Parietal lobe (tissue), 2 donors: ENCODE measurements at places on chromosomes 4 and X. TPM values are rescaled to one million over a fixed set of nuclear protein-coding genes. Genes with fewer than 3 reads are reported as not detected.

The SHROOM4 gene
- total RNA-seq = 3.8 TPM

The ZXDA gene
- total RNA-seq = 31.6 TPM

The SMARCA1 gene
- 80.1 TPM for total RNA-seq

The FAM184B gene
- 3.1 TPM for total RNA-seq

The CXCL1 gene
- total RNA-seq = not detected

The SPANXA1 gene
- not detected for total RNA-seq

The EMCN gene
- 2.2 TPM for total RNA-seq

The ARX gene
- 14.4 TPM for total RNA-seq

The POU4F2 gene
- not detected for total RNA-seq

The ZNF732 gene
- 3.1 TPM for total RNA-seq

The AWAT2 gene
- not detected for total RNA-seq

The FAM47C gene
- total RNA-seq = not detected

The GRID2 gene
- total RNA-seq = 42.9 TPM

The AADAT gene
- total RNA-seq = 32.9 TPM

The DMRTC1B gene
- 0.94 TPM for total RNA-seq

The S100P gene
- 0.31 TPM for total RNA-seq

The USP17L27 gene
- total RNA-seq = not detected

The KIAA1210 gene
- not detected for total RNA-seq

The RPL9 gene
- 1,753 TPM for total RNA-seq

The GRIA3 gene
- total RNA-seq = 101 TPM

The GPR119 gene
- not detected for total RNA-seq
